ENCODE measurements at places on chromosomes 3 and 15.

DNA sequence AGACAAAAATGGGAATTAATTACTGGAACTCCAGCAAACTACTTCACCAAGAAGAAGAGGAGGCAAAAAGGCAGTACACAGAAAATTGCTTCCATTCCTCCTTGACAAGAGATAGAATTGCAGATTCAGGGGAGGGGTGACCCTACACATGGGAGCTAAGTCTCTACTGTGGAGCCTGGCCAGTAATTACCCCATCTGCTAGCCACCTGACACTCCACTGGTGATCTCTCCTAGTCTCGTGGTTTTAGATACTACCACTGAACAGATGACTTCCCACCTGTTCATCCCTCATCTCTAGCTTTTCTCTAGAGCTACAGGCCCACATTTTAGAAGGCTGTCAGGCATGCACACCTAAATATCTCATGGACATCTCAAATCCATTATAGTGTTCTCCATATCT, 224.3 kb upstream of the NR2F2 start:
- no peak for DNase-seq

DNA sequence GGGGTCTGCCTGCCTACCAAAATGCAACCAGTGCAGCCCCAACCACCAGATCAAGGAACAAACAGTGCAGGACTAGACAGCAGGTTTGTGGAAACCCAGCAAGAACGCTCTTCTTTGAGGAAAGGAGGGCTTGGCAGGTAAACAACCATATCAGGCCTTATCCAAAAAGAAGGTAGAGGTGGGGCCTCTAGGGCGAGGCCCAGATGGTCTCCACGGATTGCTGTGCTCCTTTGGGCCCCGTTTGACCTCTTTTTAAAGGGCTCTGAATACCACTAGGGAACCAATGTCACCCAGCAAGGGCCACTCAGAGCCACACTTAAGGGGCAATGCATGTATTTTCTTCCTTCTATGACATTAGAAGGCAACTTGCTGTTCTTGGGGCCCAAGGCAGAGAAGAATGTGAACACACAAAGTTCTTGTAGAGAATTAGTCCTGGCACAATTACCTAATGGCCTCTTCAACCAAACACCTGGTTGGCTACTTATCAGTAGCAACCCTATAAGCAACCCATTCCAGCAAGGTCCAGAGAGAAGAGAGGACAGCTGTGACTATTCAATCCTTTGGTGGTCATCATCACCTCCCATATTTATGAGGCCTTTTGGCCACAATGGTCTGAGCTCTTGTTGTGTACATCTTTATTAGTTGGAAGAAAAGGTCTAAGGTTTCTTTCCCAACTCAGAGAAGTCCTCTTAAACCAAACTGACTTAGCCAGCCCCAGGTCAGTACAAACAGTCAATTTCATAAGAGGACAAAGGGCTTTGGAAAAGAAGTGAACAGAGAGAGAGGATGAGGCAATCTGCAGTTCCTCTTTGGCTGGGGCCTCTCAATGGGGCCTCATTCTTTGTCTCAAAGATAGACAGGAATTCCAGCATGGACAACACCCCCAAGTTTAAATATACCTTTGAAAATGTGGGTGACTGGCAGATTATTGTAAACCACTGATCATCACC, 36.0 kb downstream of the FOXP1 start:
- DNase-seq = no peak

DNA sequence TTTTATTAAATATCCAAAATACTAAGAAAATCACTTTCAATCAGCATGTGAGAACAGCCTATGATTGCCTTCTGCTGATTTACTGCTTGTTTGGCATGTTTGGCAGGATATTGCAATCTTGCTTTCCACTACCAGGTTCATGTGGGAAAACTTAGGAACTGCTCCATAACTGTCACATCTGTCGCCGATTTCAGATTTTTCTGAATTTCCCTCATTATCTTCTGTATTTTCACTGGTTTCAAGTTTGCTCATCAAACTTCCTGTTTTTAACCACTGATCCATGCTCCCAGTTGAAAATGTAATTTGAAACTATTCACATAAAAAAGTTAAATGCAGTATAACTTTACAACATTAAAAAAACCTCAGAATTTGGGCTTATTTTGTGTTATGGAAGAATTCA, 93.0 kb downstream of the NFKBIZ start:
- DNase-seq = no peak

DNA sequence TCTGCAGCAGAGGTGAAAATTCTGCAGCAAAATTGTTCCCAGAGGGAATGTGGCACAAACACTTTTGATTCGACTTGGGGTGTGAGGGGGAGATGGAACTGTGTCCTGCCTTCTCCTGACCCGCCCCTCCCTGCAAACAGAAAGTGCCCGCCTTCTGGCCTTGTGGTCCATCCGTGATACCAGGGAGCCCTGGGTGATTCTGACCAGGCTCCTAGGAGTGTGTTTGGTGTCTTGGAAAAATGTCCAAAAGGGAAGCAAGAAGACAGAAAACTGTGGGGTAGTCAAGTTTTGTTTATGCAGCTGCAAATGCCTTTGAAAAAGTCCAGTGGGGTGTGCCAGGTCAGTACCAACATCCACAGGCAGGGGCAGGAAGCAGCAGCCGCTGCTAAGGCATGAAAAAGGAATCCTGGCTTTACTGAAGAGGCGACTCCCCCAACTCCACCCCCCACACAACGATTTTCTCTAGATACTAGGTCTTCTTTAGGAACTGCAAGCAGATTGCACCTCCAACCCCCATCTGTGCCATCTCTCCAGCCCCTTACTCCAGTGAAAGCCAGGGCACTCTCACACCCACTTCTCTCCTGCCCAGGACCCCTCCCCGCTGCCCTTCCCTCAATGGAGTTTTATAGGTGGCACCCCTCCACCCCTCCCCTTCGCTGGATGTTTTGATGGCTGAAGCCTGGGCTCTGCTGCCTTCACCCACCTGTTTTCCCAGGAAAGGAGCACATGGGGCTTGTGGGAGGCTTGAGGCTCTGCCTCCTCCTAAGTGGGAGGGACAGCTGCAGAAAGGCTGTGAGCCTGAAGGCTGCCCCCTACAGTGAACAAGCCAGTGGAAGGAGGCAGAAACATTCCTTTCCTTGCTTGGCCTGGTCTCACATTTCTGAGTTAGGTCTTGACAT, 82.4 kb upstream of the HERC1 start:
- DNase-seq = no peak

DNA sequence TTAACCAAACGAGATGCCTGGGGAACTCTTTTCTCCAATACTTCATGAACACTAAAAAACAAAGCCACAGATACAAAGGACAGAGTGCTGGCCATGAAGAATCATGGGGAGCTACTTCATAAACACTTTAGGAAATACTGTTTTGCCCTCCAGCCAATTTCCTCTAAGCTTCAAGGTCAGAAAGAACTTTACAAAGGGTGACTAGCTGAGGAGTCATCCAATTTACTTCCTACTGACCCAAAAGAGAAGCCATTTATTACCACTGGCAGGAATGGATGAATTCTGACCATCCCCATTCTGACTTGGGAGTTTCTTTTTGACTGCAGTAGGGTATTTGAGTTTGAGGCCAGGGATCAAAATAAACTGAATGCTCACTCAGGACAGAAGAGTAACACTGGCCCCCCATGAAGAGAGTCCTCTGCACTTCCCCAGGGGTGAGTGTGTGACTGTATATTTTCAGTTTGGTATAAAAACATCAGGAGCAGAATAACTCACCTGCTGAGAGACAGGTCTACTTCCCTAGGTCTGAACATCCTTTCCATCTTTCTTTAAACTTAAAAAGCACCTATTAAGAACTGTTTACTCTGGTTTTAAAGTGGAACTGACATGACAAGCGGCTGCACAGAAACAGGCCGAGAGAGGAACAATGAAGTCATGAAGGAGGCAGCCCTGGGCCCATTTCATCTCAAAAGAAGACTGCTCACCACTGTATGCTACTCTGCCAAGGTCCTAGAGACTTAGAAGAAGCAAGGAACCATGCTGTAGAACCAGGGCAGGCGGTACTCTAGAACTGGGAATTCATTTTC, 203.6 kb downstream of the TNIK start:
- no peak for DNase-seq

DNA sequence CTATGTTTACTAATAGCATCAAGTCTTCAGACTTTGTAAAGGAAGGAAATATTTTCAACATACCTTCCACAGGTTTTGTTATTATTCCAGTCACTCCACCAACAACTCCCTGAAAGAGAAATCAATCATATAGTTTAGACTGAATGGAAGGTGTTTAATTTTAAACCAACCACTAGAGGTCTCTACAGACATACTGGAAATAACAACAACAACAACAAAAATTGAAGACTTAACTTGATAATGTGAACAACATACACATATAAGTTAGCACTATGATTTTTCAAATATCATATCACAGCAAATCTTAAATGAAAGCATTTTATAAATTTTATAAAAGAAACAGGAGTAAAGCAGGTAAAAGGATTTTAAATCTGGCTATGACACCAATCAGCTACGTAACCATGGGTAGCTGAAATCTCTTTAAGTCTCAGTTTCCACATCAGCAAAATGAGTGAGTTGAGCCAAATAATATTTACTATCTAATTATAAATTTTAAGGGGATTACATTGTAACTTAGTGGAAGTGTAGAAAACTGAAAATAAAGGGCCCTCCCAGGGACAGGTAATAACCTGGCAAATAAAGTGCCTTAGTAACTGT, 188.2 kb downstream of the VPS13C start:
- DNase-seq = peak; percentile 13

- DNase-seq = no peak
Measured at GRCh38 chr3:70972855-70973254, 610.7 kb downstream of the FOXP1 start.

- no peak for DNase-seq
Measured at GRCh38 chr3:132174500-132174899, 139.7 kb upstream of the CPNE4 start.

DNA sequence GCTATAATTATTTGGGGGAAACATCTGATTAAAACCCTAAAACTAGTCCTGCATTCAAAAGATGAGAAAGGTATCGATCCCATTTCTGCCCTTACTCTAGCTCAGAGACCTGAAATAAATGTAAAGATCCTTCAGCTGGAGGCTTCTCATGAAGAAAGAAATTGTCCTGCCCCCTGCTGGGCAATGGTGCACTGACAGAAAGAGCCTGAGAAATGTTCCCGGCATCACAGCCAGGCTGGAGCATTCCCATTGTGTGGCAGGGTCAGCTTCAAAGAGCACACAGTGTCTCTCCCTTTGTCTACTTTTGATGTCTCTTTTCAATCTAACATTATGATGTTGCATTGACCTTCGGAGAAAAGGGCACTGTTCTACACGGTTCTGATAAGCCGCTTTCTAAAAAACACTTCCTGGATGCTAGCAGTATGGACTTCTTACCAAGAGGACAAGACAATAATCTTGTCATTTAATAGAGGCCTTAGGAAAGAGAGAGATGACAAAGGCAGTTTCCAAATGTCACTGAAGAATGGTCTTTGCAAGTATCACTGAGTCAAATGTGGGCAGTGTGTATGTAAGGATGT, 287.5 kb downstream of the MAGI1 start:
- no peak for DNase-seq

DNA sequence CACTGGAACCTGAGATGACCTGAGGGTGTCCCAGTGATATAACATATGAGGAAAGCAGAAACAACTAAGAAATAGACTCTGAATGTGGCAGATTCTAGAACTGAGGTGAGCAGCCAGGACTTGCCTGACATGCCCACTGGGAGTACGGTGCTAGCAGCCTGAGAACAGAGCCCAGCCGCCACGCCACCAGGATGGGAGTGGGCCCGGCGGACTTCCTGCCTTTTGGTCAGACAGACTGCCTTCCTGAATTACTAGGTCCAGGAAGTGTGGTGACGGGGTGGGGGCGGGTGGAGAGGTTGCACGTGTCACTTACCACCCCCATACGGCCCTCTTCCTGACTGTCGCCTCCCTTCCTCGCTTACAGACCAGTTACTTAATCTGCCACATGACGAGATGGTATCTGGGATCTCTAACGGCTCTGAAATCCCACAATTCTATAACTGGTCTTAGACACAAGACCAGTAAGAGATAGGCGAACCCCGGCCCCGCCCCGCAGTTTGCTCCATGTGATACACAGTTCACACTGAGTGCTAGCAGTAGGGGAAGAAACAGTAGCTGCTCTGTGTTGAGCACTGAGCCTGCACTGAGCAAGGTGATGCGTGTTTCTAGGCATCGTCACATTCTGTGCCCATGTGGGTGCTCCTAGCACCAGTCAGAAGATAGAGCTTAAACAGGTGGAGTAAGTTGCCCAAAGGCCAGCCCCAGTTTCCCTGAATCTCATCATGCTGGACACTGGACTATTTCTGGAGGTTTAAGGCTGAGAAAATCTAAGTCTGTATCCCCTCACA, 95.7 kb downstream of the CPN2 start:
- no peak for DNase-seq

GRCh38 chr15:67340630-67341029, 86.0 kb downstream of the IQCH start:
- no peak for DNase-seq

DNA sequence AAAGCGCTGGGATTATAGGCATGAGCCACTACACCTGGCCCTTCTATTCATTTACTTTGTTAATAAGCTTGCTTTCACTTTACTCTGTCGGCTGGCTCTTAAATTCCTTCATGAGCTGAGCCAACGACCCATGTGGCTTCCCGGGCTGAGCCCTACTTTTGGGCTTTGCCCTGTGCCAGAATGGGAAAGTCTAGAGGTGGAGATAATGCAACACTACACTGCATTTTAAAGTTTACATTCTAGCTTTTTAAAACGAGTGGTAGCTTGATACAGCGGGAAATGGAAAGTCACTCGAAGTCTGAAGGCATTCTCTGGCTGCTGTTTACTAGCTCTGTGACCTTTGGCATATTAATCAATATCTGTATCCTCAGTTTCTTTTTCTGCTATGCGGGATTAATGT, 49.0 kb upstream of the ZNF280D start:
- no peak for DNase-seq

- peak; percentile 15 for DNase-seq
Measured at GRCh38 chr15:80609512-80609946, 85.6 kb upstream of the ABHD17C start.

- DNase-seq = no peak
Measured at GRCh38 chr15:62107571-62108121, 40.9 kb downstream of the C2CD4A start.

DNA sequence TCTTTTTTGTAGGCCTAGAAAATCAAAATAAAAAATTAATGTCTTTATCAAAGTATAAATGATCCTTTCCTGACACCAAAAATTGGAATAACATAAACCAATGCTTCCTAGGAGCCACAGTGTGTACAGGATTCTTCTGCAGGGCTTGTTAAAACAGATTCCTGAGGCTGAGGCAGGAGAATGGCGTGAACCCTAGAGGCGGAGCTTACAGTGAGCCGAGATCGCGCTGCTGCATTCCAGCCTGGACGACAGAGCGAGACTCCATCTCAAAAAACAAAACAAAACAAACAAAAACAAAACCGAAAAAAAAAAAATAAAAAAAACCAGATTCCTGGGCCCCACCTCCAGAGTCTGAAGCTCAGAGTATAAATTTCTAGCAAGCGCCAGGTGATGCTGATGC, 78.0 kb downstream of the PEX5L start:
- no peak for DNase-seq

DNA sequence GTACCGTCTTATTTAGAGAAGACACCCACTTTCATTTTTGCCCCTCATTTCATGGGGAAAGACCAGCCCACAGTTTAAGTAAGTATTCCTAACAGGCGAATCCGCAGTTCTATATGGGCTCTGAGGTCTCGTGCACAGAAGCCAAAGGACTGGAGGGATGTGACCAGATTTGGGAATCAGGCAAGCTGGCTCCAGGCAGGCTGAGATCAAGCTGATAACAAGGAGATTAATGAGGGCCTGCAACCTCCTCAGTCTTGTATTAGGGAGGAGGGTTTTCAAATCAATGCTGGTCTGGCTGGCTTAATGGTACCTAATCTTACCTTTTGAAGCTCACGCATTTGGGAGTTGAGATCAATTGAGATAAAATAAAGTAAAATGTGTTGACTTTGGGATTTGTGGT, 15.3 kb downstream of the ST8SIA2 start:
- DNase-seq = no peak

All from DMS79 treated with DMSO at 0.1 percent for 48 hours (cell line).